ENCODE measurements at places on chromosomes 2 and 18.

DNA sequence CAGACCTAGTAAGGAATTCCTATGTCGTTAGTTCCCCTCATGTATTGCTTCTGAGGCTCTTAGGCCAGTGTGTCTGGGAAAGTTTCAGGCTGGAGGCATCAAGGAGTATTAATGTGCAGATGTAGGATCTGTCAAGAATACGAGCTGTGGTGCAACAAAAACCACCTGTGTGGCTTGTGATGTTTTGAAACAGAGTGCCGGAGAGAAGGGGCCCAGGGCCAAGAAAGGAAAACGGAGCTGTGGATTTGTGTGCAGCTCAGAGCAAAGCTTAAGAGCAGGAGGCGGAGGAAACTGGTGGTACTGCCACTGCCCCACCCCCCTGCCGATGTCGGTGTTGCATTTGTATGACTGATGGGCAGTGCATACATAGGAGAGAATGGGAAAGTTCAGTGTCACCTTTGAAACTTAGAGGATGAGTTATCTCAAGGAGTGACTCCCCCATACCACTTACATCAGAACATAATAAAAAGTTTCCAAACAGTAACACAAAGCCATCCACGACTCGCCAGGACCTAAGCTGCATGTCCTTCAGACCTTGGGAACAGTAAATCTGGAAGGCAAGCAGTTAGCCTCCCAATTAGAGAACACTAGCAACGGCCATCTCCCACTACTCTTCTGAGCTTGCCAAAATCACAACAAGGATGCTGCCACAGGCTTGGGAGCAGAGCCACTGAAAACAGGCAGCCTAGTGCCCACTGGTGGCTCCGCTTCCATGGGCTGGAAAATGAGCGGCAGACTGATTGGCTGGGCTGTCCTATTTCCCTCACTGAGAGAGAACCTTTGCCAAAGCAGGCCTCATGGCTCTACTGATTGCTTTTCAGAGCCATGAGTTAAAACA lies 152.7 kb upstream of the NT5C1B start:
- no peak for DNase-seq

GRCh38 chr18:51867767-51868166 lies 472.2 kb upstream of the DCC start:
- no peak for DNase-seq

GRCh38 chr2:14843507-14844204 lies 211.1 kb downstream of the LRATD1 start:
- no peak for DNase-seq

- no peak for DNase-seq
These were observed 41.6 kb downstream of the LRRC30 start for GRCh38 chr18:7272311-7273049.

GRCh38 chr2:218831378-218831990 lies at the start of gene PRKAG3:
TSS of gene PRKAG3 (minus strand) at chr2:218831803.
- no peak for DNase-seq

DNA sequence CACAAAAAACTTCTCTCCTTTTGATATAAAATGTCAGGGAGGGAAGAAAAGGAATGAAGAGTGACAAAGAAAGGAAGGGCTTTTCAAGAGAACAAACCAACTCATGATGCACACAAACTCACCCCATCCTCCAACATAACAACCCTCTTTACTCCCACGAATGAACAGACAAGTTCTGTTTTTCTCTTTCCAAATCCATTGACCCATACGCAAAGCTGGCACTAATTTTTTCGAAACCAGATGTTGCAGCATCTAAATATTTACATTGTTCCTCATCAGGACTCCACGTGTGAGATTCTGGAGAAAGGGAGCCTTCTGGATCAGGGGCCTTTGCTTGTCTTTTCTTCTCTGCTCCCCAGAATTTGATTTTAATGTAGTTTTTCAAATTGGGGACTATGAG lies 143.3 kb upstream of the BCL2L11 start:
- no peak for DNase-seq

DNA sequence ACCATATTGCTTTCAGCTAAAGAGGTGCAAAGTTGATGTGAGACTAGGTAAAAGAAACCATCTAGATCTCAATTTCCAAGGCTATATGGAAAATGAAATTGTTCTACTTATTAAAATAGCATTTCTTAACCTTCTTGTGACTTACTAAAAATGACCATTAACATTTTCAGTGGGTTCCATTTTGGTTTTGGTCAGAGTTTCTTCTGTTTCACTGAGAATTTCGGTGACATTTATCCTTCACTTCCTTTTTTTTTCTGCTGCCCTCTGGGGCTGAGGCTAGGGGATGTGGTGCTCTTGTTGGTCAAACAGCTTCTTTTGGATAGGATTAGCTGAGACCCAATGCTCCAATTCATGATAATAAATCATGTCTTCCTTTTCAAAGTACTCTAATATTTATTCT lies 44.3 kb upstream of the REL start:
- no peak for DNase-seq

- DNase-seq = no peak
These were observed 149.4 kb upstream of the KLF7 start for GRCh38 chr2:207315131-207315530.

- no peak for DNase-seq
These were observed 75.5 kb upstream of the LPIN2 start for GRCh38 chr18:3088449-3088848.

DNA sequence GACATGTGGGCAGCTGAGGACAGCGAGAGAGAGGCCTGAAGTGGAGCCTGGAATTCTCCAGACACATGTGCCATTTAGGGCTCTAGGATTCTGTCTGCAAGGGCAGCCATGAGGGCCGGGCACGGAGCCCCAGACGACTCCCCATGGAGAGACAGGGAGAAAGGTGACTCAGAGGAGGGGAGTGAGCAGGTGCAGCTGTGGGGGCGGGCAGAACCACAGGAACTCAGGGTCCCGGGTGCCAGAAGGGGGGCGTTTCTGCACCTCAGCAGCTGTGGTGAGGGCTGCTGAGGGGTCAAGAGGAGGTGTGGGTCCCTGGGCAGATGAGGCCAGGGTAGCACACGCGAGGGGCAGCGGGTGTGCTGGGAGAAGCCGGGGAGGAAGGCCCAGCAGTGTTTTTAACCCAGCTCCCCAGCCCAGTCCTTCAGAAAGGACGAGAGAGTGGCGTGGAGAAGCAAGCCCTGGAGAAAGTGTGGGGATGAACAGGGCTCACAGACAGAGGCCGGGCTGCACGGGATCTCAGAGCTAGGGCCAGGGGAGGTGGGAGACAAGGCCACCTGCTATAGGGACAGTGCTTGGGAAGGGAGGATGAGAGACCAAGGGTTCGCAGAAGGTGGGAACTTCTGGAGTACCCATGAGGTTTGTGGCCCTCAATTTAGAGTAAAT lies 7.6 kb downstream of the GPR17 start:
- DNase-seq = no peak

- DNase-seq = no peak
These were observed 106.4 kb downstream of the POLR1A start for GRCh38 chr2:85999061-85999831.

GRCh38 chr2:14563324-14563723 lies 69.2 kb upstream of the LRATD1 start:
- DNase-seq = no peak

- no peak for DNase-seq
These were observed 193.0 kb upstream of the REG3G start for GRCh38 chr2:78832481-78832880.

GRCh38 chr2:38613849-38614213 lies 11.1 kb upstream of the HNRNPLL start:
- DNase-seq = no peak

- no peak for DNase-seq
These were observed at the start of gene HOXD1 for GRCh38 chr2:176187899-176188773. TSS of gene HOXD1 (plus strand) at chr2:176188668. CDS start at chr2:176188802, 134 bp downstream.

GRCh38 chr2:69424419-69424818 lies 12.8 kb downstream of the NFU1 start:
- no peak for DNase-seq

DNA sequence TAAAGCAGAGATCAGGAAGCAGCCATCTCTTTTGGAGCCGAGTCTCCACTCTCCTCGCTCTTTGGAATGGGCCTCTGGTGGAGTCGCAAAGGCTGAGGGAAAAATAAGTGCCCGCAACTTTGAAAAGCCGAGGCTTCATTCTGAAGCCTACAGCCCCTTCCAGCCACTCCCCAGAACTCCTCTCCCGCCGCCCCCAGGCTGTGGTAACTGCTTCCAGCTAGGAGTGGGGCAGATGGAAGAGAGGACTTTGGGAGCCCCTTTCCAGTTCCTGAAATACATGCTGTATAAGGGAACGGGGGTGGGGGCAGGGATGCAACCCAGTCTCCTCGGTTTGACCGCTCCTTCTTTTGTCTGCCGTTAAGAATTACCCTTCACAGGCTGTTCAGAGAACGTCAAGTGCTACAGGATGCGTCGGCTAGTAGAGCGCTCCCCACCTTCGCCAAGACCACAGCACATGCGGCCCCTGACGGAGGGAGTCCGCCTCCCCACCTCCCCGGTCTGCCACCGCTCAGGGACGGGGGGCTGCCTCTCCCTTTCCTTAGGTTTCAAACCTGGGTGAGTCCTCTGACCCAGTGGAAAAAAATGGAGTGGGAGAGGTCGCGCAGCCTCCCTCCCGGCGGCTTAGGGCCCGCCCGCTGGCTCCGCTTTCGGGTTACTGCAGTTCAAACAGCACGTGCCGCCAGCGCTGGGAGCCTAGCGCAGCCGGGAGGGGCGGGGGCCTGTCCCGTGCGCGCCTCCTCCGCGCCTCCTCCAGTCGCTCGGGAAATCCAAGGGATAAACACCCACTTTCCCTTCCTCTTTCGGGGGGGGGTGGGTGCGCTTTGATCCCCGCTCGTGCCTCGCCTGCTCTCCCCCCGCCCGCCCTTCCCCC lies 4.9 kb downstream of the CYP26B1 start:
- DNase-seq = no peak

- no peak for DNase-seq
These were observed 151.2 kb downstream of the NDUFA10 start for GRCh38 chr2:239873656-239874635.

DNA sequence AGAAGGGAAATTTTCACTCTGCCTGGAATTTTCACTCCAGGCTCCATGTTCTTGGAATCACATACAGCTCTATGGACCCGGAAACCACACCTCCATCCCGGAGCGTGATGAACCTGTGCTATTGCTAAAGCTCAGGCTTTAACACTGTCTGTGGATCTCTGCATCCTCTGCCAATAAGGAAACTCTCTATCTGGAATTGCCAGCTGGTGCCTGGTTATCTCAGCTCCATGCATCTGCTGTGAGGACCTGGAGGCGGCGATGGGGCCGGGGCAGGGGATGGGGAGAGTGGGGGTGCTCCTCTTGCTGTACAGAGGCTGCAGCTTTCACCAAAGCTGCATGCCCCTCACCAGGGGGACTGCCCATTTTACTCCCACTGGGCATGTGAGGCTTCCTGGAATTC lies 754.0 kb upstream of the SOX11 start:
- no peak for DNase-seq

Measured in stimulated activated CD4-positive, alpha-beta T cell treated with anti-CD3 and anti-CD28 coated beads, TNF-alpha, amount 100 ng/mL, for 1 hour (primary cell).